ENCODE measurements at places on chromosomes 7 and 10.

DNA sequence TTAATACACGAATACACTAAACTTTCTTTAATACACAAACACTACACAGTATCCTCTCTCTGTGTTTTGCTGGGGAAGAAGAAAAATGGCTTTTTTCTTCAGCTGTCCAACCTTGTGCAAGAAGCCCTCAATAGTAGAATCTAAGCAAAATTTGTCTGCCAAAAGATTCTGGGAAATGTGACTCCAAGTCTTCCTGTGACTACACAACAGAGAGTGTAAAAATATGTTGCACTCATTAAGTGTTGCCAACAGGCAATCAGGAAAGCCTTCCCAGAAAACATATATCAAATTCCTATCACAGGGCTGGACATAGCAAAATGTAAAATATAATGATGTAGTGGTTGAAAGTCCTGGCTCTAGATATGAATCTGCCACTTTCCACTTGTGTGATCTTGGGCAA, 825.1 kb upstream of the ZWINT start:
- DNase-seq = no peak

- no peak for DNase-seq
Observed at GRCh38 chr7:22561321-22561811, 61.4 kb upstream of the STEAP1B start.

- DNase-seq = no peak
Observed at GRCh38 chr7:112266595-112267270, 60.2 kb downstream of the ZNF277 start.

DNA sequence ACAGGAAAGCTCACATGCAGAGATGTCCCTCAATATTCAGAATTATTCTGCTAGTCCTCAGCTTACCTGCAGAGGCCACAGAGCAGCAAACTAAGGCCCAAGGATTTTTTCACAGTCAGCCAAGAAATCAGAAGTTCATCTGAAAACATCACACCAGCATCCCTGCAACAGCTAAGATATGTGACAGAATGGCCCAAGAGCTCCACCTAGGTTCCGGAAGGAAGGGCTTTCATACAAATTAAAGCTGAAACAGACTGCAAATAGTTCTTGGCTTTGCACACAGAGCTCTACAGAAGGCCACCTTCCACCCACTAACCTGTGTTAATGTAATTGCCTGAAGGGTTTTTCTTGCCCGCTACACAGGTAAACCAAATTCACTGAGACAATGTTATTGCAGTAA, 438.8 kb upstream of the C7orf33 start:
- DNase-seq = no peak

DNA sequence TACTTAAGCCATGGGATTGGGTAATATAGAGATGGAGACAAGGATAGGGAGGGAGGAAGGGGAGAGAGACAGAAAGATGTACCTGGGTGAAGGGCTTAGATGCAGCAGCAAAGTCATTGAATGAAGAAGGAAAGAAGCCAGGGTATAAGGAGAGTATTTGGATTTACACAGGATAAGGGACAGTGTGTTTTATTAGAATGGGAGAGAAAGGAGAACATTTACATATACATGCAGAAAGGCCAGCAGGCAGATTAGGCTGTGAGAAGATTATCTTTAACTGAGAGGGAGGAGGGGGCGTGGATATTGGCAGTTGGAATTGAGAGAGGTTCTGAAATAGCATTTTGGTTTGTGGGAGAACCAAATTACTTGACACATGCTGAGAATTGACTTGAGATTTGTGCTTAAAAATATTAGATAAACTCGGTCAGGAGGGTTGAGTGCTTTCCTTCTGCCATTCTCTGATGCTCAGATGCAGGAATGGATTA, 161.5 kb upstream of the ZNF804B start:
- DNase-seq = no peak

GRCh38 chr7:44956157-44956766, 22.6 kb downstream of the MYO1G start:
- DNase-seq = no peak

DNA sequence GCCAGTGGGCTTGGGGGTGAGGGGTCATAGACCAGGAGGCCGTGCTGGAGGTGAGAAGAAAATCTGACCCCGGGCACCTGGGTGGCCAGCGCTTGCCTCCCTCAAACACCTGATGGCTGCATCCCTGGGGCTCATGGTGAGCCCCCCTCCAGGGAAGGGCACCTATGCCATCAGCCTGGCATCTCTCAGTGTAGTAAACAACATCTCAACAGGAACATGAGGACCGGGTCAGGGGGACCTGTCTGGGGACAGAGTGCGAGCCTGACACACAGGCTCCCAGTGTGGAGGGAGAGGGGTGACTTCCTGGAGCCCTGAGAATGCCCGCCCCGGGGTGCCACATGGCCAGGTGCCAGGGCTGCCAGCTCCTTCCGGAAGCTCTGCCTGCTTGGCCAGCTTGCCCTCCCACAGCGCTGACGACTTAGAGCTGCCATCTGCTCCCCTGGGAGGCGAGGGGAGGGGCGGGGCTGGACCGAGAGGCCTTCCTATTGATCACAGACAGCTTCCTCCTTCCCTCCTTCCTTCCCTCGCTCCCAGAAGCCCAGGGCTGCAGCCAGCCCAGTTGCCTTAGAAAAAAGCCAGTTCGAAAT, 12.3 kb downstream of the STX1A start:
- no peak for DNase-seq

DNA sequence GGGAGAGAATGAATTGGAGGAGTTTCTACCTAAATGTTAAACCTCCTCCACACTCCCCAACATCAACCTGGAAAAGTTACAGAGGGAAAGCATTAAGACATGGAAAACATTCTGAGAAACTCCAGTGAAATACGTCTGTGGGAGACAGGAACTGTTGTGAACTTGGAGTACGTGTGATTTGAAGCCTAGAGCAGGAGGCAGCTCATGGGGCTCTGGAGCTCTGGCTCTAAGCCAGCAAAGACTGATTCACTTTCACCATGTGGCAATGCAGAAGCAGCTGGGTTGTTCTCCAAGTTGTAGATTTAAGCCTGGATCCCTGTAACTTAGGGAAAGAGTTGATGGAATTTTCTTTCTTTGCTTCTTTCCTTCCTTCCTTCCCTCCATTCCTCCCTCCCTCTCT, 503.2 kb downstream of the NRG3 start:
- DNase-seq = no peak

DNA sequence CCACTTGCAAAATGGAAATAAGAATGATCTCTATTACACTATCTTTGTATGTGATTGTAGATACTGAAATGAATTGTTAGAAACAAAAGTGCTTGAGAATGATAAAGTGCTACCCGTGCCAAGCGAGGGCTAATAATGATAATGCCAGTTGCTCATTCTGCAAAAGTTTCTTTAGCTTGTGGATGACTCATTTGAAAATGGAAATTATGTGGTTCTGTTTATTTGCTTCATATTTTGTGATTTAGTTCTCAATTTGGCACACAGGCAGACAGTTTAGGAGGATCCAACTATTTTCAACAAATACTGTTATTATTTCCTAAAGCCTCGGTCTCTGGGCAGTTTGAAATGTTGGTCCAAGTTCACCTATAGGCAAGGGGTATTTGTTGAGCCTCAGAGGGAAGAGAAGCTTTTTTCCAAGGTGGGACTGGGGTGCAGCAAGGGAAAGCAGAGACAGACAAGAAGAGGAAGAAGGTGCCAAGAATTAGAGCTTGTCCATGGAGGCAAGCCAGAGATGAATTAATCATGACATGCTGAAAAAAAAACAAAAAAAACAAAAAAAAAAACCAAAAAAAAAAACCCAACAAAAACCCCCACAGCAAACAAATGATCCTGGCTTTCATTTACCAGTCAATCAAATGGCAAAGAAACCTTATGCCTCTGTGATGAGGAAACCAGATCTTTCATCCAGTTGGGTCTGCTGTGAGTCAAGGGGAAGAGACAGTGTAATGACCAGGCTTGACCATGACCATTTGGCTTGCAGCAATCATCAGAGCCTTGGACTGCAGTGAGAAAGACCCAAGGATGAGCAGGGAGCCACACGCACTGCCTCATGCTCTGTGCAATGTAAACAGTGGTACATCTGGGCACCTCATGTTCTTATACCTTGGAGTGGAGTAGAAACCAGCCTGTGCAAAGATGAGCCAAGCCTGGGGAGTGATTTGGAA, 285.0 kb upstream of the HABP2 start:
- no peak for DNase-seq

DNA sequence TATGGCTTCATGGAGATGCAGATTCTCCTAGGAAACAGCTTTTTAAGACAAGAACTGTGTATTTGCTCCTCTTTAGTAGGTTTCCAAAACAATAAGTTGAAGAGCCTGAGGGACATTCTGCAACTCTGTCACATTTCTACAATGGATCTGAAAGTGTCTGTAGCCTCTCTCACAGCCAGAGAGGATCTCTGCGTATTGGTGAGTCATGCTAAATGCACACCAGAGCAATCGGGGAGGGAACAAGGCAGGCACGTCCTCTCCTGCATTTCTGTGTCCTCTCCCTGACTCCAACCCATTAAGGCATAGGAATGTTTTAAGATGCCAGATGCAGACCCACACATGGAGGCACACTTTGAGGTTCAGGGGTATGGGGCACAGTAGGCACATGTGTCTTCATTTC, 1126.4 kb upstream of the GHITM start:
- no peak for DNase-seq
